ENCODE measurements at places on chromosomes 5 and 9.

GRCh38 chr9:126327006-126327713, 531 bp downstream of the MVB12B start:
- peak; percentile 10 for DNase-seq

DNA sequence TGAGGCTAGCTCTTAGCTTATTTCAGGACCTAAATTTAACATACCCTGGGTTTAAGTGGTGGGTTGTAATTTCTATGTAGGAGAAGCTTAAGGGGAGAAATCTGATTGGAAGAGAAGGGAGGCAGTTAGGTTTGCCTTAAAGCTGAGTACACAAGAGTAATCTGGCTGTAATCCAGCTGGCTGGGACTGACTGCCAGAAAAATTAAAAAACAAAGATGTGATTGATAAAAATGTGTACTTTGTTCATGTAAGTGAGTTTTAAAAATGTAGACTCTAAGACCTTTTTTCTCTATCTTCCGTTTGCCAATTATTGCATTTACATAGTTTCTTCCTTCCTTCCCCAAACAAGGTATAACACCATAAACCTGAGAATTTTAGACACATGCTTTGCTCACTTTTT, 17.5 kb upstream of the MSMP start:
- no peak for DNase-seq

- DNase-seq, result no peak
These were observed 55.2 kb downstream of the ADAMTS16 start for GRCh38 chr5:5195128-5195918.

GRCh38 chr9:136196404-136197083, 8.4 kb downstream of the LHX3 start:
- no peak for DNase-seq

DNA sequence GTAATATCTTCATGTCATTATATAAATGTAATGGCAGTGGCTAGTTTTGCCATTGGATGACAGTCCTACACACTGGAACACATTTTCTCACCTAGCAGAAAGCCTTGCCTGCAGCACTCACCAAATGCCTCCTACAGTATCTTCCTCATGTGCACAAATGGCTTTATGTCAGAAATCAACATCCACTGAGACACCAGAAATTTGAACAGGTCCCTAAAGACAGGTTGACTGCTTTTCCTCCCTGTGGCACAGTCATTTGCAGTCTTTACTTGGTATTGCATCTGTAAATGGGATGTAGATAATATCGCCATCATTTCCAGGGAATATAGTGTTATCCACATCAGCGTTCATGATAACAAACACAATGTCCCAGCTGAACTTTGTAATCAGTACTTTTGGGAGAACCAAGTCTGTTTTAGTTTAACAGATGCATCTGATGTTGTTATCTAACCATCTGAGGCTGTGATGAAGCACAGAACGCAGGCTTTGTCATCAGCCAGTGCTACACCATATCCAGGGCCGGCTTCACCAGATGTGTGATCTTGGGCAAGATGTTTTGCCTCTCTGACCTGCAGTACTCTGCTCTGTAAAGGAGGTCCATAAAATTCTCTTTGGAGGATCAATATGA, 83.9 kb upstream of the TAS2R1 start:
- DNase-seq, result no peak

- DNase-seq, result no peak
These were observed 7.3 kb upstream of the RASEF start for GRCh38 chr9:83070261-83070660.

- peak; percentile 87 for DNase-seq
These were observed at the start of gene ZNF354C for GRCh38 chr5:179060116-179061008. Gene ZNF354C (plus strand): TSS chr5:179060373. CDS start chr5:179062069, 1,696 bp downstream.

GRCh38 chr9:26310294-26310693, 582.3 kb downstream of the CAAP1 start:
- no peak for DNase-seq

DNA sequence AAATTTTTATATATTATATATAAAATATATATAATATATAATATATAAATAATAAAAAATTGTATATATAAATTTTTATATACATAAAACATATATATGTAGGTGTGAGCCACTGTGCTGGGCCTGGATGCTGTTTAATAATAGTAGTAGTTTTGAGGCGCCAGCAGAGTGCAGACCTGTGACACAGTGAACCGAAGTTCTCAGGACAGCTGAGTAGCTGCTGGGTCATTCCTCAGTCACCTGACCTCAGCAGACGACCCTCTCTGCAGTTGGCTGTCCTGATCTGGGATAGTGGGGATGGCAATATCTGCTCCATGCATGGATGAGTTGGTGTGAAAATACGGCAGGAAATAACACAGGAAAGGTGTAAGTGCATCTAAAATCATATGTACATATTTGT, 3.3 kb upstream of the SNX18 start:
- DNase-seq, result no peak

- DNase-seq, result peak; percentile 71
These were observed 23.4 kb upstream of the ZBTB43 start for GRCh38 chr9:126781186-126782052.

- no peak for DNase-seq
These were observed 20.5 kb upstream of the NDST1 start for GRCh38 chr5:150487199-150488061.

DNA sequence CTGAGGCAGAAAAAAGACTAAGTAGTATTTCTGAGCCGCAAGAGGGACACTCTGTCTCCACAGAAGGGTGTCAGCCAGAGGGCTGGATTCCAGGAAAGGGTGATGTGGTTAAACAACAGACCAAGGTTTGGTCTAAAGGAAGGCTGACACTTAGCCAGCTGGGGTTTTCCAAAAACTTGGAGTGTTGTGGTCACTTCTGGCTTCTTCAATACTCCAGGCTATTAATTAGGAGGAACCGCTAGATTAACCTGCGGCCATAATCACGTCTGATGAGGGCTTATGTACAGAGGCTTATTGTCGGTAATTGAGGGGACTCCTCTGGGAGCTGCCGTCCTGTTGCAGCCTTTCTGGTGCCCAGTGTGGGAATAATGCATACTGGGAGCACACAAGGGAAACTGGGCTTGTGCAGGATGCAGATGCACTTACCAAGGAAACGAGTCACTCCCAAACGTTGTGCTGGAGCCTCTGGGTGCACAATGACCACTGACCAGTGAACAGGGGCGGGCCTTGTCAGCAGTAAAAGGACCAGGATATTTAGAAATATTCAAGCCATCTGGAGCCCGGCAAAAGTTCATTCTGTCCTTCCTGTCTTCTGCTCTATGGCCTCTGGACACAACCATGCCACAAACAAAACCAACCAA, 70.2 kb upstream of the TUT7 start:
- DNase-seq, result no peak

Data from CD4-positive, alpha-beta T cell treated with Interferon gamma for 1 hour (primary cell).